Stimulated activated CD4-positive, alpha-beta T cell treated with anti-CD3 and anti-CD28 coated beads, Interleukin-15, amount 100 ng/mL, for 24 hours (primary cell): ENCODE measurements at places on chromosomes 13 and 19.

GRCh38 chr13:106990594-106990993 lies 422.7 kb upstream of the ARGLU1 start:
- DNase-seq: no peak

DNA sequence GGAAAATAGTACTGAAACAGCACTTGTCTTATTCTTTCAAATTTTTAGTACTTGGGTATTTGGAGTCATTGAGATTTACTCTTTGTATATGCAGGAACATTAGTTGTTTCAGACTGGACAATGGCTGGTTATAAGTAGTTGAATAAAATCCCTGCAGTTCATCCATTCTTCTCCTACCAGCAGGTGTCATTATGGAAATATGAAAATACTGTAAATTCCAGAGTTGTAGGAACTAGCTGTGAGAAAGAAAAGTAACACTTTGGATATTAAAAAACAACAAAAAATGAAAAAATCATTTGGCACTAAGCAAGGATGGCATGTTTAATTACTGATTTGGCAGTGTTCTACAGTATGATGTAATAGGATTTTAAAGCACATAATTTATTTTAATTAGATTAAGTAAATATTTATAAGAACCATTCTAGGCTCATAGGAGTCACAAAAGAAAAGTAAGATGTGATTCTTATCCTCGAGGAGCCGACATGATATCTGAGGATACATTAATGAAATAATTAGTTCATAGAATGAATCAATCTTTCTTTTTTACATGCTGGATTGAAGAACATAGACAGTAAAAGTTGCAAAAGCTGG lies 155.3 kb downstream of the KCNRG start:
- no peak for DNase-seq

DNA sequence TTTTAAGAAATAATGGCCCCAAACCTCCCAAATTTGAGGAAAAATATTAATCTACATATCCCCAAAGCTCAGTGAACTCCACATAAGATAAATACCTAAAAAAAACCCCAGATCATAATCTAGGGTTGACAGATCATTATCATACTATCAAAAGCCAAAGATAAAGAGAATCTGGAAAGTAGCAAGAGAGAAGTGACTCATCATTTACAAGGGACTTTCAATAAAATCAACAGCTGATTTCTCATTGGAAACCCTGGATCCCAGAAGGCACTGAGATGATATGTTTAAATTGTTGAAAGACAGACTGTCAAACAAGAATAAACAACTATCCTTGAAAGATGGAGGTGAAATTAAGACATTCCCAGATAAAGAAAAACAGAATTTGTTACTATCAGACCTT lies 199.3 kb downstream of the KCNRG start:
- no peak for DNase-seq

DNA sequence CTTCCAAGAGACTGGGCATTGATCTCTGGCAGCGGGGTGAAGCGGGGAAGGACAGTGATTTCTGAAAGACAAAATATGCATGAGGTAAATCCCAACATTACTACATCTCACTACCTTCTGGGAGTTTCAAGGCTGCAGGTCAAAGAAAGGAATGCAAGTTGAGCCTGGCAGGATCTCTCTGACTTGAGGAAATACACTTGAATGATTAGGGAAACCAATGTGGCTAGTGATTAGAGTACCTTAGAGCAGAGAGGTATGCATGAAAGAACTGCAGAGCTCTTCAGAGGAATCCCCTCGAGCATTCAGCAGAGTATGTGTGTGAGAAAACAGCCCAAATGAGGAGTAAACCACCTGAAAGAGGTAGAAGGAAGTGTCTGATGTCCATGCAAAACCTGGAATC lies 2874.1 kb upstream of the PCDH20 start:
- no peak for DNase-seq

DNA sequence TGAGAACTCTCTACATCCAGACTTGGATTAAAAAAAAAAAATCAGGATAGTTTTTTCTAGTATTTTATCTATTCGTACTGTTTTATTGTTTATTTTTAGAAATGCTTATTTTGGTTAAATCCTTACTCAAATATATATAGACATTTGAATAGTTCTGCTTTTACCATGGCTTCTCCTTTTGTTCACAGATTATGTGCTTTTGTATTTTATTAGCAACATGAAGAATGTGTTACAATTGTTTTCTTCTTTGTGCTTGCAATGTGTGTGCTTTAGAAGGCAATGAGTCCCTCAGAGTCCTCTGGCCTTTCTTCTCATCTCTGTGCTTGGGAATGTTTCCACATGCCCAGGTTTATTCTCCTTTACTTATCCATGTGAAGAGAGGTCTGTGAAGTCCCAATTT lies 324.0 kb downstream of the KCNRG start:
- DNase-seq: no peak

DNA sequence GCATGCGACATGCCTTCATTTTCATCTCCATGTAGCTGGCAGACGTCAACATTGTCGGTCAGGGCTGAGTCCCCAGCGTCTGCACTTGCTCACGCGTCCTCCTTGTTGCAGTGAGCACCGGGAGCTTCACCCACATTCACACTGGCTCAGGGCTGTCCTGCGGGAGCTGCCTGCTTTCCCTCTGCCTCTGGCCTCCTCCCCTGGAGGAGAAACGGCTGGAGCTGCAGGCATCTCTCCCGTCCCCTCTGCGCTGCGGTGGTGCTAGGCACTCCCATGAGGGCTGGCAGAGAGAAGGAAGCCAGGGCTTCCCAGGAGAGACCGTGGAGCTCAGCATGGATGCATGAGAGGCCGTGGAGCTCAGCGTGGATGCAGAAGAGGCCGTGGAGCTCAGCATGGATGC lies 18.4 kb upstream of the TMEM255B start:
- DNase-seq: no peak

DNA sequence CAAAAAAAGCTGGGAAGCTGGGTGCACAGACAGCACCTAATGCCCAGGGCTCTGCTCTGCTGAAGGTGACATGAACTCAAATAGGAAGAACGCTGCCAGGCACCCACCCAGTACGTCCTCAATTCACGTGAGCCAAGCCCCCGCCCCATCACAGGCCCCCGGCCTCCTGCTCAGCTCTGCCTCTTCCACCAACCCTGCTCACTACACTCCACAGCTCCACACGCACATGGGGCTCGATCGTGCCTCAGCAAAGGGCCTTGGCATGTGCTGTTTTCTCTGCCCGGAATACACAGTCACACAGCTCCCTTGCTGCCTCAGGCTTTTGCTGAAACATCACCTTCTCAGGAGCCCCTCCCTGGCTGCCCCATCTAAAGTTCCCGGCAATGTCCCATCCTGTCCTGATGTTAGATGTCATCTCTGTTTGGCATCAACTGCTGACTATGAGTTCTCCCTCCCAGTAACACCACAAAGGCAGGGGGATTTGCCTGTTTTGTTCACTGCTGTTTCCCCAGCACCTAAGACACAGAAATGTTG lies 2.3 kb downstream of the ATP13A1 start:
- DNase-seq: no peak

- no peak for DNase-seq
Observed at GRCh38 chr13:76160961-76161925, 525.1 kb downstream of the LMO7 start.

GRCh38 chr19:30006207-30006606 lies 64.2 kb downstream of the URI1 start:
- DNase-seq: no peak

- no peak for DNase-seq
Observed at GRCh38 chr13:41610404-41610803, 153.1 kb downstream of the RGCC start.

DNA sequence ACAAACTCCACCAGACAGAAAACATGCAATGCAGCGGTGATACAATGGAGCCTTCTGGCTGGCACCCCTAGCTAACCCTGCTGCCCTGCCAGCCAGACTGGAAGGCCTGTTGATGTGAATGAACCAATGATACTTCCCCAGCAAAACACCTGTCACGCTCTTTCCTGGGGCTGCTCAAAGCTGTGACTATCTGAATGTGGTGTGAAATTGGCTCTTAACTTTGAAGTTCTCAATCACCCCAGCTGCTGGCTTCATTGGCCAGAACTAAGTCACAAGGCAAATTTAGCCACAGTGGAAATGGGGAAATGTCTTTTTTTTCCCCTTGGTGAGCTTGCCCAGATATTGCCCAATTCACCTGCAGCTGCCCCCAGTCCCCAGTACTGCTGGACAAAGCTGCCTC lies 147.3 kb downstream of the SLC7A1 start:
- DNase-seq: no peak

DNA sequence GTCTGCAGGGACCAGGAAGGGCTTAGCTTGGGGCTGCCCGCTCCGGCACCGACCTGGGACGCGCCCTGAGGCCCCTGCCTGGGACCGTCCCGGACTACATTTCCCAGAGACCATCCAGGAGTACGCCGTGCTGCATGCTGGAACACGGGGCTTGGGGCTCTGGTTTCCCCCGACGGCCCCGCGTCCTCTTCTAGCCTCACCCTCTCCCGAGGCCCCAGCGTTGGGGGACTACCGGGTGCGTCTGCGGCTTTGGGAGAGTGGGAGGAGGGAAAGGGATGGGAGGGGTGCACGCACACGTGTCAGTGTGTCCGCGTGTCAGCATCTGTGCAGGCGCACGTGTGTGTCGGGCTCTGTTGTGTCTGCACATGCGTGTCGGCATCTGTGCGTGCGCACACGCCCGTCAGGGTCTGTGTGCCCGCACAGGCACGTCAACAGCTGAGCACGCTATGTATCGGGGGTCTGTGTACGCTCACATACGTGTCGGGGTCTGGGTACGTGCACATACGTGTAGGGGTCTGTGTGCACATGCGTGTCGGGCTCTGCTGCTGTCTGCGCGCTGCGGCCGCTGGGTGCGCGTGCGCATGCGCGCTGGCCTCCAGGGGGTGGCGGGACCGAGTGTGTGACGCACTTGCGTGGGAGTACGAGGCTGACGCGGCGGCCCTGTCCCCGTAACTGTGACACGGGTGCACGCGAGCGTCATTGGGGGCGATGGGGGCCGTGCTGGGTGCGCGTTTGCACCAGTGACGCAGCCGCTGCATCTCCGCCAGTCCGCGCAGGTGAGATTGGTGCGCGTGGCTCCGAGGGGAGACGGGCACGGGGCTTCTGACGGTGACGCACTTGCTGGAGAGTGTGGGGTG lies at the start of gene ZNF331:
ZNF331 (plus strand) TSS at position 625 of the 857 bp plus-strand sequence. CDS start 31,232 bp downstream, outside the sequence.
- peak; percentile 88 for DNase-seq

DNA sequence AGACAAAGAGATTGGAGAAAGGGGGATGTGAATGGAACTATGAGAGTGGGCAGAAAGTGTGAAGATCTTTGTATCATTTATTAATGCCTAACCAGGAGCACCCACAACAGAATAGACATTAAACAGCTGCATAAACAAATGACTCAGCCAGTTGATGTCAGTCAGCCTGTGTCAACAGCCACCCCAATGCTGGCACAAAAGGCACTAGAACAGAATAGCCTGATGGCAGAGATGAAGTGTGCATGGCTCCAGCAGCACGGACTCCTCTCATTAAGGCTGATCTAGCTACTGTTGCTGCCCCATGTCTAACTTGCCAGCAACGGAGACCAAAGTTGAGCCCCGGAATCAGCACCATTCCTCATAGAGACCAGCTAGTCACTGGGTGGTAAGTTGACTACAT lies 7.8 kb downstream of the CPB2 start:
- DNase-seq: no peak

GRCh38 chr19:50387176-50387867 lies 3.2 kb downstream of the POLD1 start:
- DNase-seq: no peak

DNA sequence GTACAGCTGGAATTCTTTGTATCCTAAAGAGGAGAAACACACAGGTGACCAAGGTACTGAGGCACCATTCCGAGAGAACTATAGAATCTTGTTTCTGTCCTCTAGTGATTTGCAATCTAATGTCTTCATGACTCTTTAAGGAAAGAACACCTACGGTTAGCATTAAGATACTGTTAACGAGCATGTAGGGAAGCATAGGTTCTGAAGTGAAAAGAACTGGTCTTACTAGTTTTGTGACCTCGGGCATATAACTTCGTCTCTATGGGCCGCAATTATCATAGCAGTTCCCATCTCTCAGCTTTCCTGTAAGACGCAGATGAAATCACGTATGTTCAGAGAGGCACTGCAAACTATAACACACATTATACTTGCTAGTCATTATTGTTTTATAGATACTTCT lies 193.0 kb upstream of the NBEA start:
- no peak for DNase-seq

- DNase-seq: no peak
Observed at GRCh38 chr19:5621311-5621944, 1.1 kb downstream of the SAFB2 start.

DNA sequence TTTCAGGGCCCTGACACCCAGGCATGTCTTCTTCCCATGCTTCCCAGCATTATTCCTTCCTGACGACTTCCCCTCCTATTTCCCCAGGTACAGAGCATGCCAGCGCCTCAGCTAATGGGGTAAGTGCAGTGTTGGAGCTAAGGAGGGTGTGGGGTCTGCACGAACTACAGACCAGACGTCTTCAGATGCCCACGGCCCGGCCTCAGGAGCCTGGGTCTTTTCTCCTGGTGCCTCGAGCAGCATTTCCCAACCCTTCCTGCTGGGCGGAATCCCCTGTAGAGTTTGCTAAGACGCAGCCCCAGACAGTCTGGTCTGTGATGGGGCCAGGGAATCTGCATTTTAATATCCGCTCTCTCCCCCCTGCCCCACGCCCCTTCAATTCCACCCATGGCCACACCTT lies 10.1 kb upstream of the CEACAM19 start:
- DNase-seq: no peak

DNA sequence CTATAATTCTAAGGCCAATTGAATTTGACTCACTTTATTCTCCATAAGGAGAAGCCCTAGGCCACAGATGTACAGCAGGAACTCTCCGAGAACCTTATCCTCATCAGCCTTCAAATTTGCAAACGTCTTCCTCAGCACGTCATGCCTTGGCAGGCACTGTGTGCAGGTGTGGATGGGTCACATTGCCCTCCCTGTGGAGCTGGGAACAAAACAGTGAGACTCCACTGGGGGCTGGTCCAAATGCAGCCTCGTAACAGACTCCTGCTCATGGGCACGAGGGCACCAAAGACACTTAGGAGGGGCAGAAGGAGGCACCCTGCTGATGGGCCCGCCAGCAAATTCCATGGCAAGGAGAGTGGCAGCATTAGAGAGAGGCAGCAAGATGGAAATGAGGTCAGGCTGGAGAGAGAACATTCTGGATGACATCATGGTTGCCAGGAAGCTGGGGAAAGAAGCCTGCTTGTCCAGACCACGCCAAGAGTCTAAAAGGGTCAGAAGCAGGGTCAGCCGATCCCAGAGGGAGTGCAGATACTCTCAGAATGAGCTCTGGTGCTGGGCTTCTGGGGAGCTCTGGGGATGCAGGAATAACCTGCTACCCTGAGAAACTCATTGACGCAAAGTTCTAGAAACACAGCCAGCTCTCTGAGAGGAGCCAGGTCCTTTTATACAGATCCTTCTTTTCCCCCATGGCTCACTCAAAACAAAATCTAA lies 242.2 kb downstream of the B3GLCT start:
- no peak for DNase-seq
